Ascending aorta (tissue), 2 donors: ENCODE measurements at places on chromosomes 3 and 15. TPM values are rescaled to one million over a fixed set of nuclear protein-coding genes. Genes with fewer than 3 reads are reported as not detected.
A peak's percentile ranks its signal among the peaks of the same experiment; 100 is the strongest.

The PPP1R14D gene
- total RNA-seq = not detected

The IL16 gene
- total RNA-seq = 8.5 TPM

- no peaks in the 10 kb centered on the region for H3K4me1 ChIP-seq
- H3K36me3 ChIP-seq = no peaks in the 10 kb centered on the region
- no peak overlapping the region for H3K27ac ChIP-seq
- DNase-seq = no peak
- H3K4me3 ChIP-seq = no peak overlapping the region
- H3K27me3 ChIP-seq = no peaks in the 10 kb centered on the region
Observed at GRCh38 chr15:88400591-88401250, 66.5 kb downstream of the MRPL46 start.

GRCh38 chr15:43920254-43920600, 93.4 kb downstream of the WDR76 start:
- H3K27ac ChIP-seq = no peak overlapping the region
- no peak overlapping the region for H3K4me3 ChIP-seq
- no peak for DNase-seq
- H3K4me1 ChIP-seq = no peaks in the 10 kb centered on the region
- H3K36me3 ChIP-seq = no peaks in the 10 kb centered on the region

- H3K27me3 ChIP-seq = no peaks in the 10 kb centered on the region
- H3K36me3 ChIP-seq = no peaks in the 10 kb centered on the region
- DNase-seq = no peak
- H3K27ac ChIP-seq = no peak overlapping the region
- no peak overlapping the region for H3K4me3 ChIP-seq
- no peaks in the 10 kb centered on the region for H3K4me1 ChIP-seq
Observed at GRCh38 chr15:99558571-99558970, 7.2 kb upstream of the MEF2A start.

GRCh38 chr15:72961346-72961745, 90.9 kb upstream of the NEO1 start:
- no peak for DNase-seq
- H3K4me1 ChIP-seq = no peaks in the 10 kb centered on the region
- no peak overlapping the region for H3K4me3 ChIP-seq
- no peaks in the 10 kb centered on the region for H3K36me3 ChIP-seq
- H3K27ac ChIP-seq = no peak overlapping the region
- no peaks in the 10 kb centered on the region for H3K27me3 ChIP-seq

DNA sequence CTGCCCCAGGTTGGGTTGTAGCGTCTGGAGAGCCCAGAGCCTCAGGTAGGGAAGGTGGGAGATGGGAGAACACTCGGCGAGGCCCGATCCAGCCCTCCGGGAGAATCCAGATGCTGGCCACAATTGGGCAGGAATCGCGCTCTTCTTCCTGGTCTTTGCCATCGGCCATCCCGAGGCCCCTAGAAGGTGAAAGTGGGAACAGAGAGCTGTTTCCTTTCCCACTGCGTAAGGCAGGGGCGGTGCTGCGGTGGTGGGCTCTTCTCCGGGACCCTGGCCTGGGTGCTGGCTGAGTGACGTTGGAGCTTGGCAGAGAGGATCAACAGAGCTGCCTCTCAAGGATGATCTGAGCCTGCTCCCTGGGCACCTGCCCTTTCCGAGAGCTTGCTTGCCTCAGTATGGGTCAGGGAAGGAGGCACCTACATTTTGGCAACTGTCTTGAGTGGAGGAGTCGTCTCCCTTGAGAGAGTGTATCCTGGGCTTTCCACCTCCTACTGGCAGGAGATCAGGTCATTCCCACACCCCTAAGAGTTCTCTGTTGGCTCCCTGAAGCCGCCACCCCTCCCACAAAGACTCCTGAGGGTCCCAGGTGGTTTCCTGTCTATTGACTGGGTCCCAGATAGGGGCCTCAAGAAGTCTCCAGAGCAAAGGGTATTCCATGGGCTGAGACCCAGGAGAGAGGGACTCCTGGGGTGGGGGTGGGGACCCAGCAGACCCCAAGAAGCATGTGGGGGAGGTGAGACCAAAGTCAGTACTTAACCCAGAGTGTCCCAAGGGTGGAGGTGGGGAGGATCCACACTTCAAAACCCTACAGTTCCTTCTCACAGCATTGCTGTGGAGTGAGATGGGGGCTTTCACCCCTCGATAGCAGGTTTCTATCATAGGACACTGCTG, 1.6 kb downstream of the C15orf39 start:
- DNase-seq = no peak
- H3K4me3 ChIP-seq = peak overlapping the region; percentile 96
- no peaks in the 10 kb centered on the region for H3K27me3 ChIP-seq
- H3K36me3 ChIP-seq = peaks cover 24% of the 10 kb centered on the region

DNA sequence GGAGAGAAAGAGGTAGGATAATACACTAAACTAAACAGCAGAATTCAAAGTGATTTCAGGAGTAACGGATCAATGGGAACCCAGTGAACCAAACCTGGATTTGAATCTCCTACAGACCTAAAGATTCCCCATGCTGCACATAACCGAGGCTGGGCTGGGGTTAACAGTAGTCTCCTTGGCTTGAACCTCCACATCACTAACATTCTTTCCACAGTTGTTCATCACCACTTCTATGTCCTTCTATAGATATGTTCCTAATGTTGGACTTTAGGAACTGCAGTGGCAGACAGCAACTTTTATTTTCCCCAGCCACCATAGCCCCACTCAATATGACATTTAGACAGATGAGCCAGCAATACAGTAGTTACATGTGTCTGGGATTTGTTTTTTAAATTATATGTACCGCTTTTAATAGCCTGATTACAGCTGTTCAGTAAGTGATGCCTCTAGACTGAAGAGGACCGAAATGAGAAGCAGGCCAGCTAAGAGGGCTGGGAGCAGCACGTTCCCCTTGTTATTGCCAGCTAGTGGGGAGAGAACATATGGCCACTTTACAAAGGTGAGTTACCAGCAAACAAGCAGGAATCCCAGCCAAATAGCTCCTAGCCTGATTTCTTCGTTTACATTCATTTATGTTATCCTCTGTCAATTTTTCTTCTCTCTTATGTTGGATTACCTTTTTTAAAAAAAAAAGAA, 472.6 kb upstream of the CDIN1 start:
- peak overlapping the region; percentile 1 for H3K27ac ChIP-seq
- H3K36me3 ChIP-seq = no peaks in the 10 kb centered on the region
- H3K27me3 ChIP-seq = no peaks in the 10 kb centered on the region
- DNase-seq = no peak
- peaks cover 10% of the 10 kb centered on the region for H3K4me1 ChIP-seq
- no peak overlapping the region for H3K4me3 ChIP-seq

- no peaks in the 10 kb centered on the region for H3K27me3 ChIP-seq
- no peak overlapping the region for H3K27ac ChIP-seq
- H3K36me3 ChIP-seq = no peaks in the 10 kb centered on the region
Observed at GRCh38 chr3:89925976-89926375, 818.6 kb downstream of the EPHA3 start.

- H3K4me3 ChIP-seq = no peak overlapping the region
- H3K4me1 ChIP-seq = no peaks in the 10 kb centered on the region
- no peak overlapping the region for H3K27ac ChIP-seq
- no peaks in the 10 kb centered on the region for H3K36me3 ChIP-seq
- H3K27me3 ChIP-seq = no peaks in the 10 kb centered on the region
- no peak for DNase-seq
Observed at GRCh38 chr3:155070316-155070715, 9.8 kb upstream of the MME start.

DNA sequence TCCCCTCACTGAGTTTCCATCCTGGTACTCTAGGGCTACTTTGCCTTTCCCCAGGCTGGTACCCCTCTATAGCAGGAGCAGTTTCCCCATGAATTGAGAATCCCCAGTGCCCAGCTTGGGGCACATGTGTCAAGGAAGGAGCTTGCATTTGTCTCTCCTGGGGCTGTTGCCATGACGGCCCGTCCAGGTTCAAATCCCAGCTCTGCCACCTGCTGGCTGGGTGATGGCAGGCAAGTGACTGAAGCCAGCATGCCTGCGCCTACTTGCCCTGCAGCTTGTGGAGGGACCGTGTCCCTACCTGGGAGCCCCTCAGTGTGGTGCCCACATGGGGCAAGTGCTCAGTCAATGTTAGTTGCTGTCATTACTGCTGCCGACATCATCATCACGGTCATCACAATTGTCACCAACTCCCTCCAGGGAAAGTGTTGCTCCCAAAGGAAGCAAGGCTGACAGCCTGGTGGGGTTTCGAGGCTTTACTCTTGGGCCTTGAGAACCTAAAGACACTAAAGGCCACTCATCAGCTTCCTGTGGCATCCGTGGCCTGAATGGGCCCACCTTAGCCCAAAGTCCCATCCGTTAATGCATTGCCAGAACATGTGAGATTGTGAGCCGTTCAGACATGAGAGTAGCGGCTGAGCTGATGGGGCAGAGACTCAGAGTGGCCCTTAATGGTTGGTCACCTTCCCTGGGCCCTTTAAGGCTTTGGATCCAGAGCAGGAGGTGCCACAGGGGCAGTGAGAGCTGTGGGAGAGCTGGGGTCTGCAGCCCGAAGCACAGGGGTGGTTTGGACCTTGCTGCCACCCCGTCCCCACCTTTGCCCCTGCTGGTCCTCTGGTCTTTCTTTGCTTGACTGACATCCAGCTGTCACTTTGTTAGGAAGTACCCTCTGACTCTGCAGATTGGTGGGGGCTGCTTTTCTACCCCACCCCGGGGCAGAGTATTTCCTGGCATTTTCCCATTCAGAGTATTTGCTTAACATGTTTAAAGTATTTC, 144.4 kb downstream of the DNAJB8 start:
- H3K4me1 ChIP-seq = no peaks in the 10 kb centered on the region
- no peaks in the 10 kb centered on the region for H3K27me3 ChIP-seq
- peak; percentile 63 for DNase-seq
- H3K36me3 ChIP-seq = peaks cover 5% of the 10 kb centered on the region
